ENCODE measurements at places on chromosomes 5 and 9. TPM values are rescaled to one million over a fixed set of nuclear protein-coding genes. Genes with fewer than 3 reads are reported as not detected.

- no peak for DNase-seq
Observed at GRCh38 chr9:112665347-112665746, 52.6 kb downstream of the INIP start.

DNA sequence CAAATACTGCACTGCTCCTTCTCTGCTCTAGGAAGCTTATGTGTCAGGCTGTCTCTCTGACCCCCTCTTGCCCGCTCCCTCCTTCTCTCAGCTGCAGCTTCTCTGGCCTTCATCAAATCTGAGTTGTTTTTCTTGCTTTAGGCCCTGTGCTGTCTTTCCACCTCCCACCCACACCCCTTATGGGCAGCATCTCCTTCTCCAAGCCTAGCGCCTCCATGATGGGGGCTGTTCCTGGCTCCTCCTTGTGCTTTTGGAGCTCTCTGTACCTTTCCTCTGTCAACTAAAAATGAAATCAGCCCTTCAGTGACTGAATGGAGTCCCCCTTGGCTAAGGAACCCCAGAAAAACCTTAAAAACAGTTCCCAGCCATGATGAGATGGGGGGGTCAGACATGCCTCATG, 6.6 kb upstream of the CFAP157 start:
- DNase-seq = no peak

DNA sequence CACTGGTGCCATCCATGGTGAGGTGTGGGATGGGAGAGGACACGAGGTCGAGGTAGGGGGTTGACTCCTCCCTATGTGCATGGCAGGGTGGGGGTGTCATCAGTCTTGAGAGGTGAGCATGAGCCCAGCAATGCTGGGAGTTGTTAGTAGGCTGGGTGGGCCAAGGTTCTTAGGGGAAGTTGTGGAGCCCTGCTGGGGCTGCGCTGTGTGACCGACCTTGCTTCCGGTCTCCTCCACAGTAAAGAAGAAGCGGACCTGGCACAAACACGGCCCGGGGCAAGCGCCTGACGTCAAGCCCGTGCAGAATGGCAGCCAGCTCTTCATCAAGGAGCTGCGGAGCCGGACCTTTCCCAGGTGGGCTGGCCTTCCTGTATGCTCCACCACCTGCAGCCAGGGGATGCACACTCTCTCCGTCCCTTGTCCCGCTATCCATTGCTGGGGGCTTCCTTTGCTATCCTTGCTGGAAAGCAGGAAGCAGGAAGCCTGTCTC, 59.8 kb downstream of the PHF2 start:
- no peak for DNase-seq

- DNase-seq = no peak
Observed at GRCh38 chr9:121133104-121133816, 58.5 kb downstream of the CNTRL start.

DNA sequence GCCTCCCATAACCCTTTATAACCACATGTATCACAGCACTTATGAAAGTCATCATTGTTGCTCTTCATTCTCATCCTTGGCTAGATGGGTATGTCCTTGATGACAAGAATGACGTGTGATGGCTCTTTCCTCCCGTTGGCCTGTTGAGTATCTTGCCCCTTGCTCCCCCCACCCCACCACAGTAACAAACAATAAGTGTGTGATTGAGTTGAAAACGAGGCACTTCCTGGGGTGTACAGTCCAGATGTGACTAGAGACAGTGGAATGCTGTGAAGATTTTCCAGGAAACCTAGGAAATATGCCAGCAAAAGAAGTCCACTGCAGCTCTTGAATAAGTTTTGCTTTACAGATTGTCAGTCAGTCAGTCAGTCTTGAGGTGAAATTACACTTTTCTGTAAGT, 262.5 kb downstream of the ELAVL2 start:
- DNase-seq = no peak

DNA sequence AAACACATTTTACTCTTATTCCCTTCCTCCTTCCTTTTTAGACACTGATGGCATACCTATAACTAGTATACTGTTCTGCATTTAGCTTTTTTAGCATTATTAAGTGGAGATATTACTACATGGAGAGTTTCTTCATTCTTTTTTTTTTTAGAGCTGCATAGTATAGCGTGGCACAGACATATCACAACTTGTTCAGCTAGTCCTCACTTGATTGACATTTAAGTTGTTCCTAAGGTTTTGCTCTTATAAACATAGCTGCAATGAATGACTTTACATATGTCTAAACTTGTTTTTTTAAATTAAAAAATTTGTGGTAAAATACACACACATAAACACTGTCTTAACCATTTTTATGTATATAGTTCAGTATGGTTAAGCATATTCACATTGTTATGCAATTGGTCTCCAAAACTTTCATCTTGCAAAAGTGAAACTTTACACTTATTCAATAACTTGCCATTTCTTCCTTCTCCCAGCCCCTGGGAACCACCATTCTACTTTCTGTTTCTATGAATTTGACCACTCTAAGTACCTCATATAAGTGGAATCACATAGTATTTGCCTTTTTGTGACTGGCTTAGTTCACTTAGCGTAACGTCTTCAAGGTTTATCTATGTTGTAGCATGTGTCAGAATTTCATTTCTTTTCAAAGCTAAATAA, 48.7 kb downstream of the ANKDD1B start:
- no peak for DNase-seq

DNA sequence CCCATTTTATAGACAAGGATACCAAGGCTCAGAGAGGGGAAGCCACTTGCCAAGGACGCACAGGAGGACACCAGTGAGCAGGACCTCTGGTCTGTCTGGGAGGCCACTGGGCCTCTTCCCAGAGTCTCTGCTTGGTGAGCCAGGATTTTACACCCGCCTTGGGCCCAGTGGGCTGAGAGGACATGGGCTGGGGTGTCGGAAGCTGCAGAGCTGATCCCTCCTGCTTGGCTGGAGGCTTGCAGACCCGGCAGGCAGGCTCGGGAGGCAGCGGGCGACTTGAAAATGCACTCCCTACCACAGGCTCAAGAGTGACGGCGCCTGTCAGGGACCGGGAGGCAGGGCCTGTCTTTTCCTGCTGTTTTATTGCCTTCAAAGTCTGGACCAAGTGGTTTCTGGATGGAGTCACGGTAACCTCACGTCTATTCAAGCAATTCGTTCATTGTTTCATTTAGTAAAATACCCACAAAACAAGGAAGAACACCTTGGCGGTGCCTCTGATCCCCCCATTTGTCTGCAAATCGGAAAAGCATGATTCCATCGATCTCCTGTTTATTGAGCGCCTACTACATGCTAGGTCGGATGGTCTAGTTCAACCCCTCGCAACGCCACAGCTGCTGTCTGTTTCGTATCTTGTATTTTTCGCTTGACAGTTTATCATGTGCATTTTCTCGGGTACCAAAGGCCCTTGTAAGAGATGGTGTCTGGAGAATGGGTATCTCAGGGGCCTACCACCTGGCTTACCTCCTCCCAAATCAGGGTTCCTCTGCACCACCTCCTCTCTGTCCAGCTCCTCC, 108.1 kb upstream of the IER5L start:
- no peak for DNase-seq

- no peak for DNase-seq
Observed at GRCh38 chr5:34064656-34065055, 21.6 kb upstream of the C1QTNF3 start.

DNA sequence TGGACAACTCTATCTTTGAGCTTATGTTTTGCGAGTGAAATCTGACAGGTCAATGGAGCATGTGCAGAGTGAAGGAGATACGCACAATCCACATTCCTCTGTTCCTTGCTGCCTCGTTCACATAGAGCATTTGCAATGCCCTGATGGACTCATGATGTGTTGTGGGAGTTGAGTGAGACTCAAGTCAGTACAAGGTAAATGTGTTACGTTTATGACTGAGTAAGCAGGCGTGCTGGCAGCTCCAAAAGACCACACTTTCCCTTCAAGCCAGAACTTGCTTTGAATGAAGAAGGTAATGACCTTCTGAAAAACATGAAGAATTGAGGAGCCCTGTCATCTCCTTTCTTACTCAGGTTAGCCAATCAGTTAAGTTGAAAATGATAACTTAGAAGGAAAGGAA, 477.8 kb downstream of the CTNND2 start:
- DNase-seq = no peak

- peak; percentile 73 for DNase-seq
Observed at GRCh38 chr5:68285851-68286611, 70.5 kb downstream of the PIK3R1 start.

- DNase-seq = peak; percentile 4
Observed at GRCh38 chr5:80904533-80905187, 55.5 kb upstream of the RASGRF2 start.

DNA sequence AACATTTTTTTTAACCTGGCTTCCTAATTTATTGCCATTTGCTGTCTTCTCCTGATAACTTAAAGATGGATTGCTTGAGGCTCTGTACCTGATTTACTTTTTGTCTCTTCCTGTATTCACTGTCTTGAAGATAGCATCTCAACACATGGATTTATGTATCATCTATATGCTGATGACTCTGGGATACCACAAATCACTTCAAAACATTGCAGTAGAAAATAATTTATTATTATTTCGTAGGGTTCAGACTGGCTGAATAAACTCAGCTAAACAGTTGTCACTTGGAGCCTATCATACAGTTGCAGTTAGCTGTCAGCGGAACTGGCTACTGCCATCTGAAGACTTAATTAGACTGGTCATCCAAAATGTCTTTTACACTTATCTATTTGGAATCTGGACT, 1025.2 kb upstream of the CDH18 start:
- no peak for DNase-seq

DNA sequence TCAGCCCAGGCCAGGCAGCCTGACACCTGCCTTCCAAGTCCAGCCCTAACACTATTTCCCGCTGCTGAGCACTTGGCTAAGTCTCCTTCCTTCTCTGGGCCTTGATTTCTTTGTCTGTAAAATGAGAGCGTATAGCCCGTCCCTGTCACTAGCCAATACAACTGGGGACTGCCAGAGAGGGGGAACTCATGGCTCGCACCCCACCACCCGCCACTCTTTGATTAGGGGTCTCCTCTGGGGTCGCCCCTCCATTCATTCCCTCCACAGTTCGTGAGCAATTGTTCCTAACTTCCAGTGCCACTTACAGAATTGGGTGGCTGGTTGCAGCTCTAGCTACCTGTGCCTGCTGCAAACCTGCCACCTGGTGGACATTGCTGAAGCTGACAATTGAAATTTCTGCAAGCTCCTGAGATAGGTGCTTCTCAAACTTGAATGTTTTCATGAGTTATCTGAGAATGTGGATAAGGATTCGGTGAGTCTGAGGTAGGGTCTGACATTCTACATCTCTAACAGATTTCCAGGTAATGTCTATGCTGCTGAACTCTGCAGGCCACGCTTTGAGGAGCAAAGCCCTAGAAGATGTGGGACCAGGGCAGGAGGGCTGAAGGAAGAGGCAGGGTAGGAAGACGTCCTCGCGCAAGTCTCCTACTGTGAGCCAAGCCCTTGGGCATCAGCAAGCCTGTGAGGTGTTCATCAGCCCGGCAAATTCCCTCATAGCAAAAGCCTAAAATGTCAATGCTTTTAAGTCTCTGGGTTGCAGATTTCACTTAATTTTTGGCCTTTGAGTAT, 13.3 kb upstream of the RECK start:
- DNase-seq = peak; percentile 76

- DNase-seq = no peak
Observed at GRCh38 chr5:6902597-6902996, 189.4 kb downstream of the TENT4A start.

DNA sequence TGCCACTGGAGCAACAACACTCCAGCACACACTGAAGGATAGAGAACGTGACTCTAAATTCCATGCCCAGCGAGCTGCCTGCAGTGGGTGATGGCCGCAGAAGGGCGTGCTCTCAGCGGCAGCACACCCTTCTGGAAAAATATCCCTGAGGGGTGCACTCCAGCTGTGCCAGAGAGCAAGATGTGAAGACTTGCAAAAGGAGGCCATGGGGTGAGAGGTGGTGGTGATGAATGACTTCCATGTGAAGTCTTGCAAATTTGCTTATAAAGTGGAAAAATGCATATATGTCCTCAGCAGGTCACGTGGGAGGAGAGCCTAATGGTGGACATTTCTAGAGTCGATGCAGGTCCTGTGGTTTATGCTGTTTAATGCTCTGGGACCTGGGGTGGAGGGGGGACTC, 39.8 kb upstream of the COL5A1 start:
- DNase-seq = no peak

LCN15 gene
- not detected for total RNA-seq

CTNND2 gene
- not detected for total RNA-seq

ANKRD55 gene
- total RNA-seq = not detected

PTCH1 gene
- 49.9 TPM for total RNA-seq

PRLR gene
- total RNA-seq = not detected

KLHL9 gene
- 18.5 TPM for total RNA-seq

SH3TC2 gene
- not detected for total RNA-seq

EXOC3 gene
- total RNA-seq = 58.2 TPM

ARHGEF39 gene
- total RNA-seq = 53.6 TPM

Data from OCI-LY7 (cell line).